ENCODE measurements at places on chromosomes 3 and 15. TPM values are rescaled to one million over a fixed set of nuclear protein-coding genes. Genes with fewer than 3 reads are reported as not detected.
A peak's percentile ranks its signal among the peaks of the same experiment; 100 is the strongest.

The GOLGA6L7 gene
- total RNA-seq = not detected

The PLIN1 gene
- total RNA-seq = under 0.01 TPM

The PDCD6IP gene
- 76.1 TPM for total RNA-seq

The ROPN1 gene
- not detected for total RNA-seq

The BCL2A1 gene
- total RNA-seq = 4.5 TPM

The TTLL13 gene
- total RNA-seq = not detected

The PDZRN3 gene
- 17.0 TPM for total RNA-seq

- no peaks in the 10 kb centered on the region for H3K4me1 ChIP-seq
- H3K36me3 ChIP-seq = no peaks in the 10 kb centered on the region
- H3K27ac ChIP-seq = no peak overlapping the region
- no peak overlapping the region for H3K4me3 ChIP-seq
- no peak for DNase-seq
Measured at GRCh38 chr3:103134023-103134724, 699.4 kb downstream of the ZPLD1 start.

DNA sequence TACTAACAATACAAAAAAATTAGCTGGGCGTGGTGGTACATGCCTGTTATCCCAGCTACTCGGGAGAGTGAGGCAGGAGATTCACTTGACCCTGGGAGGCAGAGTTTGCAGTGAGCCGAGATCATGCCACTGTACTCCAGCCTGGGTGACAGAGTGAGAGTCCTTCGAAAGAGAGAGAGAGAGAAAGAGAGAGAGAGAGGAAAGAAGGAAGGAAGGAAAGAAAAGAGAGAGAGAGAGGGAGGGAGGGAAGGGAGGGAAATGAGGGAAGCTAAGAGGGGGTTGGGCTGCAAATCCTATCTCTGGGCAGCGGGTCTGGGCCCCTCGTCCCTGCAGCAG, 59.9 kb upstream of the TFRC start:
- no peak overlapping the region for H3K4me3 ChIP-seq
- H3K4me1 ChIP-seq = peaks cover 11% of the 10 kb centered on the region
- H3K27me3 ChIP-seq = no peaks in the 10 kb centered on the region
- DNase-seq = no peak
- H3K27ac ChIP-seq = no peak overlapping the region

DNA sequence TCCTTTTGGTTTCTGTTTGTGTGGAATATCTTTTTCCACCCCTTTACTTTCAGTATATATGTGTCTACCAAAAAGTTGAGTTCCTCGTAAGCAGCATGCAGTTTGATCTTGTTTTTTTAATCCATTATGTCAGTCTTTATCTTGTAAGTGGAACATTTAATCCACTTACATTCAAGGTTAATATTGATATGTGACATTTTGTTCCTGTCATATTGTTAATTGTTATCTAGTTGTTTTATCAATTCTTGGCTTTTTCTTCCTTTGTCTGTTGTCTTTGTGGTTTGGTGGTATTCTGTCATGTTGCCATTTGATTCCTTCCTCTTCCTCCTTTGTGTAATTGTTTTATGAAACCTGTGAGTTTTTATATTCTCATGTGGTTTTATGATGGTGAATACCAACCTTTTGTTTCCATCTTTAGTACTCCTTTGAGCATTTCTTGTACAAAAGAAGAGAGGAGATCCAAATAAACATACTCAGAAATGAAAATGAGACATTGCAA, 43.4 kb upstream of the XCR1 start:
- peaks cover 26% of the 10 kb centered on the region for H3K27me3 ChIP-seq
- H3K4me1 ChIP-seq = no peaks in the 10 kb centered on the region
- H3K36me3 ChIP-seq = no peaks in the 10 kb centered on the region
- H3K4me3 ChIP-seq = no peak overlapping the region
- DNase-seq = no peak
- H3K27ac ChIP-seq = no peak overlapping the region

DNA sequence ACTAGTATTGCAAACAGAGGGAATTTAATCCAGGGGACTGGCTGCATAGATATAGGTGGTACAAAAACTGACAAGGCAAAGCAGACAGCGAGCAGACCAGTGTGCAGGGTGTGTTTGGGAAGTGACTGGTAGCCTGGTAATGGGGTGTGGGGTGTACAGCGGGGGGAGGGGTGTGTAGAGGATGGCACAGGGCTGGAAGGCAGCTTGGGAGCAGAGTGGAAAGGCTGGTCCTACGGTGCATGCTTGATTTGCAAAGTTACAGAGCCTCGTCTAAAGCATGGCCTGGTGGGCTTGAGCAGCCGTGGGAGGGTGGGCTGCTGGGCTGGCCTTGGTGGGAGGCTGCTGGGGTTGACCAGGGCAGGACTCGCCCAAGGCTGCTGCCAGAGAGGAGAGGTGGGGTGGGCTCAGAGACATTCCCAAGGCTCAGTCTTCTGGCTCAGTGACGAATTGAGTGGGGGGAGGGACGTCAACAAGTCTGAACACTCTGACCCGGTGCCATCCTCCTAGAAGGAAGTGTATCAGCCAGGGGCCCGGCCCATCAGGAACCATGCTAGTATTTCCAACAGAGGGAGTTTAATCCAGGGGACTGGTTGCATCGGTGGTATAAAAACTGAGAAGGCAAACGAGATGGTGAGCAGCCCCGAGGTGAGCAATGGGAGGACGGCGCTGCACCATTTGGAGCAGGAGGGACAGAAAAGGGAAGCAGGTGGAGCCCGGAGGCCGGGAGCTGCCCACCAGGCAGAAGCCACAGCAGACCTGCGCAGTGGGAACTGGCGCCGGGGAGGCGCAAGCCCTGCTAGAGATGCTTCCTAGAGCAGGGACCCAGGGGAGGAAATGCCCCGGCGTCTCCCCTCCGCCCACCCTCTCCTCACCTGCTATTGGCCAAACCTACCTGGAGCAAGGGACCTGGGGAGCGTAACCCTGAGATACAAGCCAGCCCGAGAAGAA, 29.2 kb downstream of the CPN2 start:
- H3K36me3 ChIP-seq = no peaks in the 10 kb centered on the region
- H3K4me3 ChIP-seq = no peak overlapping the region
- no peak overlapping the region for H3K27ac ChIP-seq
- no peak for DNase-seq

GRCh38 chr3:105362021-105362665, 4.6 kb upstream of the ALCAM start:
- H3K4me3 ChIP-seq = no peak overlapping the region
- peak; percentile 68 for DNase-seq
- H3K36me3 ChIP-seq = no peaks in the 10 kb centered on the region
- no peaks in the 10 kb centered on the region for H3K27me3 ChIP-seq
- H3K4me1 ChIP-seq = peaks cover 10% of the 10 kb centered on the region
- peak overlapping the region; percentile 31 for H3K27ac ChIP-seq

GRCh38 chr3:58204720-58205119, 6.1 kb downstream of the DNASE1L3 start:
- no peak overlapping the region for H3K4me3 ChIP-seq
- no peak for DNase-seq
- H3K27me3 ChIP-seq = peaks cover 26% of the 10 kb centered on the region
- H3K4me1 ChIP-seq = peaks cover 3% of the 10 kb centered on the region

GRCh38 chr3:85342915-85343314, 384.1 kb downstream of the CADM2 start:
- DNase-seq = no peak
- no peaks in the 10 kb centered on the region for H3K36me3 ChIP-seq
- H3K27me3 ChIP-seq = no peaks in the 10 kb centered on the region
- H3K4me1 ChIP-seq = no peaks in the 10 kb centered on the region

- H3K4me3 ChIP-seq = no peak overlapping the region
- no peaks in the 10 kb centered on the region for H3K36me3 ChIP-seq
- peaks cover 6% of the 10 kb centered on the region for H3K4me1 ChIP-seq
Measured at GRCh38 chr3:66029443-66029842, 9.3 kb downstream of the MAGI1 start.

DNA sequence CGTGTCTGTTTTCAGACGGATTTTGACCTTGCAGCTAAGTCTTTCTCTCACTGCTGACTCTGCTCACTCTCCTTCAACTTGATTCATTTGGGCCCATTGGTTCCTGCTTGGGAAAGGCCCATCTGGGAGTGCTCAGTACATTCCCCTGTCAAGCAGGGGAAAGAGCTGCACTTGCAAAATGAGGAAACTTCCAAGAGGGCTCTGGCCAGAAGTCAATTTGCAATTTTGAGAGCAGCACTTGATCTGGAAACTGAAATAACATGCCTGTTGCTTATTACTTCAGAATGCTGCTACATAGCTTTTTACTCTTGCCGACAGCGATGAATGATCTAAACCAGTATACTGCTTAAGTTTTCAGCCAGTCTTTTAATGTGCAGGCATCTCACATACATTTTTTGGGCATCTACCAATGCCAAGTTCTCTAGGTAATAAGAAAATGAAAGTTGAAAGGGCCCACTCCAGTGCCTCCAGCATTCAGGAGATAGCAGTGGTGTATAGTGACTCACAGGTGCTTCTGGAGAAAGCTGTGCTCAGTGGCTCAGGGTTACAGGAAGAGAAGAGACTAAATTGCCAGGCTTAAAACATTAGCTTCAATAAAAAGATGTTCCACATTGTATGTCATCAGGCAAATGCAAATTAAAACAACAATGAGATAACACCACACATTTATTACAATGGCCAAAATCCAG, 70.1 kb upstream of the RORA start:
- no peak overlapping the region for H3K27ac ChIP-seq
- DNase-seq = no peak
- no peaks in the 10 kb centered on the region for H3K27me3 ChIP-seq

DNA sequence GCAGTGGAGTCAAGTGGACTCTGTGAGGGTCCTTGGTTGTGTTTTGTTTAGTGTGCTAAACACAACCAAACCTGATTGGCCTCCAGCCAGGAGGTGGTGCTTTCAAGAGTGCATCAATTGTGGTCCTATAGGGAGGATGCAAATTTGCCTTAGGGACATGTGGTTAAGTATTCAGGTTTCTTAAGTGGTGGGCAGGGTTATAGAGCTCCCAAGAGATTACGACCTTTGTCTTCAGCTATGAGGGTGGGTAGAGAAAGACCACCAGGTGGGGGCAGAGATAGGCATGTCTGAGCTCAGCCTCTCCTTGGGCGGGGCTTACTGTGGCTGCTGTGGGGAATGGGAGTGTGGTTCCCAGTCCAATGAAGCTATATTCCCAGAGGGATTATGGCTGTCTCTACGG, 186.6 kb downstream of the SQOR start:
- no peak for DNase-seq
- H3K4me1 ChIP-seq = no peaks in the 10 kb centered on the region
- H3K27ac ChIP-seq = no peak overlapping the region
- H3K4me3 ChIP-seq = no peak overlapping the region

GRCh38 chr3:123783811-123784210, 100.3 kb downstream of the MYLK start:
- peak overlapping the region; percentile 93 for H3K27ac ChIP-seq
- no peak for DNase-seq
- H3K27me3 ChIP-seq = no peaks in the 10 kb centered on the region
- peaks cover 33% of the 10 kb centered on the region for H3K36me3 ChIP-seq
- no peak overlapping the region for H3K4me3 ChIP-seq

DNA sequence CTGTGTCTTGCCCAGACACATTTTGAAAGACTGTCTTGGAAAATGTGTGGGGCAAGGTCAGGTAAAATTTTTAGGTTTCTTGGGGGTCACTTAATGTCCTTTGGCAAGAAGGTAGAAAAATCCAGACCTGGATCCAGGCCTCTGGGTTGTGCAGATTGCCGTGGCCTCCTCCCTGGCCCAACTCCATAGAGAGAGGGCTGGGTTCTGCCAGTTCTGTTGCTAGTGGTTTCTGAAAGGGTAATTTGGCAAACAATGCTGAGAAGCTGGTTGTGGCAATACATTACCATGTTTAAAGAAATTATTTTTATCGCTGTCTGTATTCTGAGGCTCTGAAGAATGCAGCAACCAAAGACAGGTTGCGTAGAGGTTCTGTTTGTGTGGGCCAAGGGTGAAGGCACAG, 20.2 kb upstream of the TMEM158 start:
- peaks cover 3% of the 10 kb centered on the region for H3K4me1 ChIP-seq
- H3K27ac ChIP-seq = no peak overlapping the region
- H3K36me3 ChIP-seq = no peaks in the 10 kb centered on the region
- no peak for DNase-seq

DNA sequence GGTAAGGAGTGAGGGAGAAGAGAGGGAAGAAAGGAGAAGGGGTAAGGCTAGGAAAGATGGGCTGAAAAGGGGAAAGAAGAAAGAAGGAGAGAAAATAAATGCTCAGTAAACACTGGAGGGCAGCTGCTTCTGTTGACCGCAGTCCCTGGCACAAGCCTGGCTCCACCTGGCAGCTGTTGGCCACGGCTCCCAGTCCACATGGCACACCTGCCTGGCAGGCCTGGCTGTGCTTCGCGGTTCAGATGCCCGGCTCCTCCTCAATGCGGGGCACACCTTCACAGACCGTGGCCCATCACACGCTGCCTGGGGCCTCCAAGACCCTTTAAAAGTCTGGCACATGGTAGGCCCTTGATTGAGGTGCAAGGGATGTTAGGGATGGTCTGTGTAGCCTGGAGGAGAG, 516.8 kb upstream of the PROK2 start:
- no peak for DNase-seq
- no peaks in the 10 kb centered on the region for H3K36me3 ChIP-seq
- no peak overlapping the region for H3K27ac ChIP-seq
- H3K27me3 ChIP-seq = peaks cover 5% of the 10 kb centered on the region

- no peak overlapping the region for H3K27ac ChIP-seq
- peak; percentile 92 for DNase-seq
- H3K4me3 ChIP-seq = no peak overlapping the region
- peaks cover 19% of the 10 kb centered on the region for H3K4me1 ChIP-seq
- H3K36me3 ChIP-seq = peaks cover 15% of the 10 kb centered on the region
- no peaks in the 10 kb centered on the region for H3K27me3 ChIP-seq
Measured at GRCh38 chr15:73956743-73957135, 30.5 kb downstream of the LOXL1 start.

DNA sequence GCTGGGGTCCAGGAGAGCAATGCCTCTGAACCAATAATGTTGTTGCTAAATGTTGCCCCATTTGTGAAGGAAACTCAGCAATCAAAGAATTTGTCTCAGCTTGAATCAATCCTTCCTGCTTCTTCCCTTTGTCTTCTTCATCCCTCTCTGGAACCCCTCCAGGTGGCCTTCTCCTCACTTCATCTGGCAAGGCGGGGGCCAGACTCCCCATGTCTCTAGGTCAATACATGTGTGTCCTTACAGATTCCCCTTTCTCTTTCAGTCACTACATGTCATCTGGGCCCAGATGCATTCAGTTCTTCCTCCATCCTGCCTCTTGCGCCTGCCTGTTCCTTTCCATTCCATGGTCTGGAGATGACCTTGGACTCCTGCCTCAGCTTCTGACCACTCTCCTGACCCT, 8.0 kb upstream of the LTF start:
- no peaks in the 10 kb centered on the region for H3K36me3 ChIP-seq
- no peak for DNase-seq
- H3K27ac ChIP-seq = no peak overlapping the region
- peaks cover 57% of the 10 kb centered on the region for H3K27me3 ChIP-seq
- H3K4me3 ChIP-seq = no peak overlapping the region

DNA sequence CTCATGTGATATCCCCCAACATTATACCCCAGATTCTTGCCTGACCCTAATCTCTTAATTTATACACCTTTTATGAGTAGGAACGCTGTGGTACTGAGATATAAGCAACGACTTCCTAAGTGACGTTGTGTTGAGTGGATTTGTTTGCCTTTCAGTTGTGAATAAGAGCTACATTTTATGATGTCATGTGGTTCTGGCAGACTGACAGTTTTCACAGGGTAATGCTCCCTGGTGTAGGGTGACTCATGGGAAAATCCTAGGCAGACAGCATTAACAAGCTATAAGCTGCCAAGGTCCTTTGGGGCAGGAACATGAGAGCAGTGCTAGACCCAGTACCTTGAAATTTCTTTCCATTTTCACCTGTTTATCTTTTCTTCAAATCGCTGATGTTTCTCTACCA, 11.2 kb downstream of the C3orf52 start:
- H3K4me1 ChIP-seq = peaks cover 14% of the 10 kb centered on the region
- H3K4me3 ChIP-seq = no peak overlapping the region
- no peaks in the 10 kb centered on the region for H3K36me3 ChIP-seq
- no peaks in the 10 kb centered on the region for H3K27me3 ChIP-seq
- peak; percentile 100 for DNase-seq

All from IMR-90 (cell line).